ENCODE measurements at places on chromosomes 3 and 15.

- DNase-seq: no peak
Observed at GRCh38 chr3:193943200-193943599, 192.7 kb upstream of the HES1 start.

DNA sequence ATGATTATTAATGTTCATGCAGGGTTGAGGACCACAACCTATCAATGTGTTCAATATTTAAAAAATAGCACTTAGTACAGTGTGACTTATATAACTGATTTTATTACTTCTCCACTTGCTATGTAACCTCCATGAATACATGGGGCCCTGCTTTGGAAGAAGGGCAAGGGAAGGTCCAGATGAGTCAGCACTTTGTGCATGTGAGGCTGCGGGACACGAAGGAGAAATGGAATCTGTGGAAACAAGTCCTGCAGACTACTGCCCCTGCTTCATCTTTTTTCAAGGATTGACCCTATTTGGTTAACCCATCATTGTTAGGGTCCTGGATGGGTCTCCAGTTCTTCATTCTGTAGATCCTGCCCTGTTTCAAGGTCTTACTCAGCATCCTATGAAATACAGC lies 1.6 kb downstream of the NXPE3 start:
- DNase-seq: no peak

GRCh38 chr3:156455839-156456238 lies 99.1 kb downstream of the SSR3 start:
- no peak for DNase-seq

DNA sequence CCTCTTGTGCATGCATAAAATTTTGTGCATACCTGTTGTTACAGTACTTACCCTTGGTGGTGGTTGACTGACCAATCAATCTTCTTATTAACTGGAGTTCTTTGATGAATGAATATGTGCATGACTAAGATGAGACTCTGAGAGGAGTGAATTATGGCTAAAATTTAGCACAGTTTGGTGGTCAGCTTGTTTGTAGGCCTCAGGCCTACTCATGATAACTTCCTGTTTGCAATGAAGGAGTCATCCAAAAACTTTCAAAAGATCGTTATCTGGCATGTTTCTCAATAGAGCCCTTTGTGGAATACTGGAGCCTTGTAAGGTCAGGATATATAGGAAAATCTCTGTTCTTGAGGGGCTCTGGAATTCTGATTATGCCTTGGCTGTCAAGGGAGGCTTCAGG lies 66.5 kb downstream of the LEKR1 start:
- no peak for DNase-seq

DNA sequence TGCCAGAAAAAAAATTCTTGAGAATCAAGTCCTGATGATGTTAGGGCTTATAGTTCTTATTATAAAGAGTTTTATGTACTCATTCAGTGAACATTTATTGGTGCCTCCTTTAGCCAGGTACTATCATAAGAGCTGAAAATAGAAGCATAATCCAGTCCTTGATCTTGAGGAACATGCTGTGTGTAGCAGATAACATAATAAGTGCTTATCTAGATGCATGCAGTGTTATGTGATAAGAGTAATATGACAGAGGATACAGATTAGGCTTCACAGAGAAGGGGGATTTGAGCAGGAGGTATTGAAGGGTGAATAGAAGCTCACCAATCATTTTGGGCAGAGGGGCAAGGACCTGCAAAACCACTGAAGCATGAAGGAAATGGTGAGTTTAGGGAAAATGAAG lies 1.1 kb downstream of the CCR2 start:
- no peak for DNase-seq

- DNase-seq: no peak
Observed at GRCh38 chr3:185815391-185816282, 9.2 kb downstream of the IGF2BP2 start.

DNA sequence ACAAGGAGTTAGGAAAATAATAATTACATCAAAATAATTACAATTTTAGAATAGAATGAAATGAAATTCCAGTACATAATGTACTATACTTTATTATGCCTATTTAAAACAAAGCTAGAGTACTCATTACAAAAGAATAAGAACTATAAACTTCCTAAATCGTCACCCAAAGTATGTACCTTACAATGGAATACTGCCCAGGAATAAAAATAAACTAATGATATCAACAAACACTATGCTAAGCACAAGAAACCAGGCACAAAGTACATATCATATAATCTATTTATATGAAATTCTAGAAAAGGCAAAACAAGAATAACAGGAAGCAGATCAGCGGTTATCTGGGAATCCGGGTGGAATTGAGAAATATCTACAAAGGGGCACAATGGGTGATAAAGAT lies 84.7 kb downstream of the MYO9A start:
- no peak for DNase-seq

DNA sequence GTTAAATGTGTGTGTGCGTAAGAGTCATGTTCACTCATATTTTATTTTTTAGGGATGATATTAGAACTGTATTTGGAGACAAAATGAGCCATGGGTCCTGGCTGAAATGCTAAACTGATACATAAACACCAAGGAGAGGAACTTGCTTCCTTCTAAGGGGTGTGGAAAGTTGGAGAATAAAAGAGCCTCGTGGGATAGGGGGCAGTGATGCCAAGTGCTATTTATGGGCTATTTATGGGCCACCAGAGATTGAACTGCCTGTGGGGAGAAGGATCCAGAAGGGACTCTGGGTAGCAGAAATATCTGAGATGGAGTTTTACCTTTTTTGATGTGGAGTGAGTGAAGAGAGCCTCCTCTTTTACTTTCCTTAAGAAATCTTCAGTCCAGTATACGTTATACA lies 1.8 kb upstream of the ARNT2 start:
- DNase-seq: no peak

DNA sequence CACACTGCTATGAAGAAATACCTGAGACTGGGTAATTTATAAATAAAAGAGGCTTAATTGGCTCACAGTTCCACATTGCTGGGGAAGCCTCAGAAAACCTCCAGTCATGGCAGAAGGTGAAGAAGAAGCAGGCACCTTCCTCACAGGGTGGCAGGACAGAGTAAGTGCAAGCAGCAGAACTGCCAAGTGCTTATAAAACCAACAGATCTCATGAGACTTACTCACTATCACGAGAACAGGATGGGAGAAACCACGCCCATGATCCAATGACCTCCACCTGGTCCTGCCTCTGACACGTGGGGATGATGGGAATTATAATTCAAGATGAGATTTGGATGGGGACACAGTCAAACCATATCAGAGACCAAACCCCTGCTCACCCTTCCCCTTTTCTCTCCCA lies 75.0 kb downstream of the TRIM69 start:
- DNase-seq: no peak

DNA sequence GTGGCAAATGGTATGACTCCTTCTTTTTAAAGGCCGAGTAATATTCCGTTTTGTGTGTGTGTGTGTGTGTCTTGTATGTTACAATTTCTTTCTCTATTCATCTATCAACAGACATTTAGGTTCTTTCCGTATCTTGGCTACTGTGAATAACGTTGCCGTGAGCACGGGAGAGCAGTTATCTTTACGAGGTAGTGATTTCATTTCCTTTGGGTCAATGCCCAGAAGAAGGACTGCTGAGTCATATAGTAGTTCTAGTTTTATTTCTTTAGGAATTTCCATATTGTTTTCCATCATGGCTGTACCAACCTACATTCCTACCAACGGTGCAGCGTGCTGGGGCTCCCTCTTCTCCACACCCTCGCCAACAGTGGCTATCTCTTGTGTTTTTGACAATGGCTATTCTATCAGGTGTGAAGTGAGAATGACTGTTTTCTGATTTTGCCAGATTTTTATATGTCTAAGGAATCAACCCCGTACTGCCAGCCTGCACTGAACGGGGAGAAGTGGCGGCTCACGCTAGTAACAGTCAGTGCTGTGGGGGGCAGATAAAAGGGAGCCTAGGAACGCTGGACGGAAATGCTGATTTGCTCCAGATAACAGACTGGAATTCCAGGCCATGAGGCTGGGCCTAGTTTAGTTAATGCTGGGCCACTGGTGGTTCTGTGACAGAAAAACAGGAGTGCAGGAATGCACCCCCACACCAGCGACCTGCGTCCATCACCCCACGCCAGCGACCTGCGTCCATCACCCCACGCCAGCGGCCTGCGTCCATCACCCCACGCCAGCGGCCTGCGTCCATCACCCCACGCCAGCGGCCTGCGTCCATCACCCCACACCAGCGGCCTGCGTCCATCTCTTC lies 168.1 kb downstream of the XXYLT1 start:
- peak; percentile 87 for DNase-seq

GRCh38 chr3:126118591-126118990 lies 34.7 kb upstream of the SLC41A3 start:
- DNase-seq: no peak

DNA sequence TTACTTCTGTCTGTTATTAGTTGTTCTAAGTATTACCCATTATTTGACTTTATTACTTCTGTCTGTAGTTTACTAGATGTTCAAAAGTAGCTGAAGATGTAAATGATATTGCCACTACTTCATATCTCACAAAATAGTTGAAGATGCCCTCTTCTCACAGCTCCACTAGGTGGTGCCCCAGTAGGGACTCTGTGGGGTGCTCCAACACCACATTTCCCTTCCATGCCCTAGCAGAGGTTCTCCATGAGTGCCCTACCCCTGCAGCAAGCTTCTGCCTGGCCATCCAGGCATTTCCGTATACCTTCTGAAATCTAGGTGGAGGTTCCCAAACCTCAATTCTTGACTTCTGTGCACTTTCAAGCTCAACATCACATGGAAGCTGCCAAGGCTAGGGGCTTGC lies 80.8 kb downstream of the KCNH8 start:
- no peak for DNase-seq

GRCh38 chr15:76973362-76973743 lies 21.6 kb upstream of the PSTPIP1 start:
- no peak for DNase-seq

DNA sequence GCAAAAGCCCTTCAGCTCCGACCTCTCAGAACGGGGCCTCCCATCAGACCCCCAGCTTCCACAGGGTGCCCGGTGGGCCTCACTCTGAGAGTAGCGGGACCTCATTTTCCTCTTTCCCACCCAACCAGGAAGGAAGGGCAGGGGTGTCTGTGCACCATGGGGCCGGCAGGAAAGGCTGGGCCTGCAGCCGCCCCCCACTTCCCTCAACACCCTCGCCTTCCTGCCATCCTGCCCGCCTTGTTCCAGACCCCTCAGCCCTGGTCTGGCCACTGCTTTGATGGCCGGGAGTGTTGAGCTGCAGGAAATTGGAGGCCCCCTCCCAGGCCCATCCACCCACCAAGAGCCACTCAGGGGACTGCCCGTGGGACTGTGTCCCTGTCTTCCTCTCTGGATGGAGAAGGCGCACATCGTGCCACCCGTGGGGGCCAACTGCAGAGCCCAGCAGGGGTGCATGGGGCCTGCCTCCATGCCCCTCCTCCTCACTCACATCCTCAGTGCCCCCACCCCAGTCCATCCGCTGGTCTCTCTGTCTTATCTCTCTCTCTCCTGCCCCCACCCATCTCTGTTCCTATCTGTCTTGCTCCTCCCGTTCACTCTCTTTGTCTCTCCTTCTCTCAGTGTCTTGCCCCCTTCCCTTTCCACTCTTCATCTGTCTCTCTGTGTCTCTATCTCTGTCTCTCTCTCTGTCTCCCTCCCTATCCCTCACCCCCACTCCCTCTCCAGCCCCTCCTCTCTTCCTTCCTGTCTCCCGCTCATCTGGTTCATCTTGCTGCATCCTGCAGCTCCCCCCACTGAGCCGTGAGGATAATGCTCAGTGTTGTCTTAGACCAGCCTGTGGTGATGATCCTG lies 1.8 kb upstream of the PLXND1 start:
- DNase-seq: no peak

GRCh38 chr3:12040902-12041301 lies 36.7 kb downstream of the SYN2 start:
- no peak for DNase-seq

DNA sequence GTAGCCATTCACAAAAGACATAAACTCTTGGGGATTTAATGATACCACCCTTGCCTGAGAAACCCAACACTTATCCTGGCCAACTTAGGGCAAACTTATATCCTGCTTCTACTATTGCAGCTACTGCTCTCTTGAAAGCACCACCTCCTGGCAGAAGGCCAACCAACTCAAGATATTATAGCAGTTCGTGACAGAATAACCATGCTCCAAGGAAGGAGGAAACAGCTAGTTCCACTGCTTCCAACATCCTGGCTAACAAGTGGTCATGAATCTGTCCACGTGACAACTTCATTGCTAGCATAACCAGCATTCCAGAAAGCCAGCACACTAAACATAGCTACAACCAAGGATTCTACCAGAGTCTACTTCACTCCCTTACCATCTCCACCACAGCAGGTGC lies 1037.5 kb downstream of the TBL1XR1 start:
- DNase-seq: no peak

DNA sequence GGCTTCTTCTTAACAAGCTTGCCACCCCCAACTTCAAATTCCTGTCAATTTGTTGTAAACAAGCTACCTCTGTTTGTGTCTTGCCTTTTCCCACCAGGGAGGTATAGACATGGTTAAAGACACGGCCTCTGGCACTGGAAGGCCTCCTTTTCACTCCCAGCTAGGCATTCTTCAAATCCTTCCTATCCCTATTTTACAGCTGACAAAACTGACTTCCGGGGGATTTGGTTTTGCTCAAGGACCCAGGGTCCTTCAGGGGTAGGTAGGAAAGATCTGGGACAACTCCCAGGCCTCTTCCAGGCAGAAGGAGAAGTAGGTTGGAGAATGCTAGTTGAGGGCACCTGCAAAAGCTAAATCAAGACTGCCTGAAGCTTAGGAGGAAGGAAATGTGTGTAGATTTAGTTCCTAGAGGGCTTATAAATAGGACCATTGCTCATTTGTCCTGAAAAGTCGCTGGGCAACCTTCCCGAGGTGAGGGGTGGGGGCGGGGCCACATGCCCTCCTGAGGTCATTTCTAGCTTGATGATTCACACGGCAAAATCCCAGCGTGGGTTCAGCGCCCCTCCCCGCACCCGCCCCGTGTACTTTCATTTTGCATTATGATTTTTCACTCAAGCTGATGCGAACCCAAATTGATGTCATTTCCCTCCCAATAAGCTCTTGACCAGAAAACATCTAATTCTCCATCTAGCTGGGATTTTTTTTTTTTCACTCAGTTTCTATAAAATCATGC lies 365.5 kb downstream of the SHQ1 start:
- DNase-seq: no peak

DNA sequence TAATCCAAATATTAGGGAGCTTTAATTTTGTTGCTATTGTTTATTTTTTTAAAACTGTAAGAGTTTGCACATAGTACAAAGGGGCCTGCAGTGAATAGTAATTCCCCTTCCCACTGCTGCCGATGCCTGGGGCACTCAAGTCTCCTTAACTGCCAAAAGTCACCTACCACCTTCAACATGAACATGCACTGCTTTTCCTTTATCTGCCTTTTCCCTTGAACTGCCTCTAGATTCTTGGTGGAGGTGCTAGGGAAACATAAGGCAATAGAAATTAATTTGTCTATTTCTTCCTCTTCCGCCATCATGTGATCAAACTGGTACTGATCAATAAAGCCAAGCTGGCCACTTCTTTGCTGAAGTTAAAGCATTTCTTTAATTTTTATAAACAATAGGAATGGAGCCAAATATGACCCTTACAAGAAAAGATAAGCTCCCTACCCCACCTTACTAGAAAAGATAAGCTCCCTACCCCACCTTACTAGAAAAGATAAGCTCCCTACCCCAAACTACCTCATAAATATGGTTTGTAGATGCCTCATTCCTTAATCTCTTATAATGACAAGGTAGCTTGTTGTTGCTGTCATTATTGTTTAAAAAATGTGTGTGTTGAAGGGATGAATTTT lies 17.4 kb upstream of the ACAP2 start:
- no peak for DNase-seq
